ENCODE measurements at places on chromosomes 3 and 15. TPM values are rescaled to one million over a fixed set of nuclear protein-coding genes. Genes with fewer than 3 reads are reported as not detected.

GRCh38 chr15:67836477-67836876, 3.4 kb downstream of the RNU6-1 start:
- DNase-seq = peak; percentile 65

DNA sequence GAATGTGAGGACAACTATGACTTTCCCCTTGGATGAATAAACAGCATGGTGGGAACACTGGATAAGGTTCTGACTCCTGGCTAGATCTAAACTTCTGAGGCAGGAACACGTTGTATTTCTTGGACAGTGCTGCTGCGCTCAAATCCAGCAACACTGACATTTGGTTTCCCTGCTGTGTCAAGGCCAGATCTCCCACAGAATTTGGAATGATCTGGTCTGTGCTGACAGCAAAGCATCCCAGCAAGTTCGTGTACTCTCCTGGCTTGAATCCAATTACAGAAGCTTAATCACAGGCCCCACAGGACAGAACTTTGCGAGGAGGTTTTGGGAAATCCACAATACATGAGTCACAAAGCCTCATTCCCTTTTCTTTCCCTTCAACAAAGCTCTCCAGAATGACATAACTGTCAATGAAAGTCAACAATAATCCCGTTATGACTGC, 92.5 kb downstream of the ADAMTS9 start:
- DNase-seq = peak; percentile 78

GRCh38 chr3:5294356-5294755, 106.8 kb downstream of the EDEM1 start:
- DNase-seq = no peak

DNA sequence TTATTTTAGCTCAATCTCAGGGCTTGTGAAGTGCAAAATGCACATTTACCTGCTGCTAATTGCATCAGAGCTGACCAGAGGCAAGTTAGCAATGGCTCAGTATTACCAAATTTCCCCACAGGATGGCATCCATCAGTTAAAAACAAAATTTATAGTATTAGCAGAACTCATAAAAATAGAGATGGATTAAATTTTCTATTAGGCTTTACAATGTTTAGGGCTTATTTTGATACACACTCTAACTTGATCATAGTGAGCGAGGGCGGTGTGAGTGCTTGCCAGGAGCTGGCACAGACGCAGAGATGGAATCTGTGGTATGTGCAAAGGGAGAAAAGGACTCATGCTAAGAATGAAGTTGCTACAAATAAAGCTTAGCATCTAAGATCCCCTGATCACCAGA, 241.0 kb downstream of the NSUN3 start:
- DNase-seq = peak; percentile 33

- peak; percentile 42 for DNase-seq
Measured at GRCh38 chr15:89662893-89663626, 7.8 kb upstream of the KIF7 start.

- no peak for DNase-seq
Measured at GRCh38 chr15:71154607-71155200, 39.4 kb downstream of the THSD4 start.

DNA sequence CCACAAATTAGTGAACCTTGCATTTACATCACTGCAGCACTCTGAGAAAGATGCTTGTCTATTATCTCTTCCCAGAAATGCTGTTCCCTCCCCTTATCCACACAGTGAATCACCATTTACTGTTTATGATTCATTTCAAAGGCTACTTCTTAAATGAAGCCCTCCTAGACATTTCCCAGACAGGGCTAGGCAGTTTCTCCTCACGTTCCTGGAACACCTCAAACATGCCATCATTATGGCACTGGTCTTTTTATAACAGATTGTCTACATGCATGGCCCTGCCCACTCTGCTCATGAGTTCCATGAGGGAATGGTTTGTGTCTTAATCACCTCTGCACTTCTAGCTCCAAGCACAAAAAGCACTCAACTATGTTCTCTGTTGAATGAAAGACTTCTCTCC, 32.2 kb upstream of the TM2D3 start:
- no peak for DNase-seq

- no peak for DNase-seq
Measured at GRCh38 chr15:62644889-62645742, 397.4 kb upstream of the TPM1 start.

- DNase-seq = peak; percentile 37
Measured at GRCh38 chr3:183275418-183275817, 22.4 kb downstream of the B3GNT5 start.

- no peak for DNase-seq
Measured at GRCh38 chr3:44226573-44226972, 15.1 kb upstream of the TOPAZ1 start.

- no peak for DNase-seq
Measured at GRCh38 chr3:88467191-88467590, 317.4 kb downstream of the C3orf38 start.

DNA sequence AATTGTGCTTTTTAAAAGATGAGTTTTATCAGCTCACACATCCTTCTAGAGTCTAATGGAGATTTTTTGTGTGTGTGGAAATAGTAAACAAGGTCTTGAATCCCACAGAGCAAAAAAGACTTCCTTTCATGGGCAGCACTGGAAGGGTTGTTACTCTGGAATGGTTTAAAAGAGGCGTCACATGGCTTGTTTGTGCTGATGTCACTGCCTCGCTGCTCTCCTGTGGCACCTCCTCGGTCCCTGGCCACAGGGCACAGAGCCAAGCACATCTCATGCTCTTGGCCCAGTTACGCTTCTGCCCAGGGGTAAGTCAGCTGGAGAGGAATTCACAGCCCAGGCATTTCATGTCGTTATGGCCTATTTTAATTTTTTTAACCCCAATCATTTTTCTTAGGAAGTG, 53.2 kb downstream of the PGPEP1L start:
- peak; percentile 85 for DNase-seq

- DNase-seq = no peak
Measured at GRCh38 chr3:134955874-134956273, 160.8 kb downstream of the EPHB1 start.

- DNase-seq = peak; percentile 10
Measured at GRCh38 chr3:37984596-37984995, 6.0 kb upstream of the VILL start.

GRCh38 chr3:159818997-159819500, 169.6 kb upstream of the IL12A start:
- DNase-seq = no peak

DNA sequence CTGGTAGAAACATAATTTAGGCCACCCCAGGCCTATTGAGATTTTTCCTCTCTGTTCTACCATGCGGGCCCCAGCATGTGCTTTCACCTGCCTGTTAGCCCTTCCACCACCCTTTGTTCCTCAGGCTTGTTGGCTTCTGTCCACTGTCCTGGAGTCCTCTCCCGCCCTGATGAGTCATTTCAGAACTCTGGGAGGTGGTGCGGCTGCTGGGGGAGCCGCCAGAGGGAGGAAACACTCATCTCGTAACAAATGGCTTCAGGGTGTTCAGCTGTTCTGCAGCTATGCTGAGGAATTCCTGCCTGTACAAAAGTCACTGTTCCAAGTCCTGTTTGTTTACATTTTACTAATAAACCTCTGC, 36.3 kb downstream of the LRTM1 start:
- peak; percentile 93 for DNase-seq

- no peak for DNase-seq
Measured at GRCh38 chr3:157498371-157498770, 4.8 kb downstream of the VEPH1 start.

DNA sequence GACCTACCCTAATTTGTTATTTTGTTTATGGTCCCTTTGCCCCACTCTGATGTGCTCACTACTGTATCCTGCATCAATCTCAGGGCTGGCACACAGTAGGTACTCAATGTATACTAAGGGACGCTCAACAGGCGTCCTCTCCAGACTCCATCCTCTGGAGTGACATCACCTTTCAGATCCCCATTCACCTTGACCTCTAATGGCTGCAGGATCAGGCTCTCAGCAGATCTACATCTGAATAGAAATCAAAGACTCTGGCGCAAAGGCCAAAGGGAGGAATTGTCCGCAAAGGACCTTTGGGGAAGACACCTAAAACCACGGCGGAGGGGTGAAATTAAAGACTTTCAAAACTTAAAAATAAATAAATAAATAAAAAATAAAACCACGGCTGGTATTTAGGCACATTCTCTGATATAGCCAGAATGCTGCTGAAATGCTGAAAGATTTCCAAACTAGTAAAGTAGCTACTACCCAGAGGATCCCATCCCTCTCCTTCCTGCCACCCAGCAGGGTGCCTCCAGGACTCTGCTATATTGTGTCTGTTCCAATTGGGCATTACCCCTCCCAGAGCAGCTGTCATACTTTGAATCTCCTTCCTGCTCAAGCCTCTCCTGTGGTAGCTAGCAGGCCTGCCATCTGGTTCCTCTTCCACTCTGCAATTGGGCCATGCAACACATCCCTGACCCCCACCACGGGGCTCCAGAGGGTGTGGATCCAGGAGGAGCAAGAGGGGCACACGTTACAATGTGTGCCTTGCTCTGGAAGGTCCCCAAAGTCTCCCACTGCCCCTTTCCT, 6.1 kb downstream of the SHF start:
- DNase-seq = no peak

DNA sequence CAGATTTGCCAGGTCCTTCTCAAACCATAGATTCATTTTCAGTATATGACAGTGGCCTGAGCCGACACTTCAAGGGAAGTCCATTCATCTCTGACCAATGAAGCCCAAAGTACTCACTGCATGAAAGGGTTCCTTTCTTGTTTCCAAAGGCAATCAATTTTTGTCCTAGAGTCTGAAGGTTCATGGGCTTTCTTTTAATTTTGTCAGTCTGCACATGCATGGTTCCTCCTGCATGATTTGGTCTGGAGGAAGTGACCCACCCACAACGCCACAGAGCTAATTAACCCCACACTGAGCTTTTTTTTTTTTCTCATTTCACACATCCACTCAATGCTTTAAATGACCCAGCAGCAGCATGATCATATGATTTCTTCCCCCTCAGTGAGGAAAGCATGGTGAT, 216.4 kb downstream of the TIGIT start:
- DNase-seq = no peak

DNA sequence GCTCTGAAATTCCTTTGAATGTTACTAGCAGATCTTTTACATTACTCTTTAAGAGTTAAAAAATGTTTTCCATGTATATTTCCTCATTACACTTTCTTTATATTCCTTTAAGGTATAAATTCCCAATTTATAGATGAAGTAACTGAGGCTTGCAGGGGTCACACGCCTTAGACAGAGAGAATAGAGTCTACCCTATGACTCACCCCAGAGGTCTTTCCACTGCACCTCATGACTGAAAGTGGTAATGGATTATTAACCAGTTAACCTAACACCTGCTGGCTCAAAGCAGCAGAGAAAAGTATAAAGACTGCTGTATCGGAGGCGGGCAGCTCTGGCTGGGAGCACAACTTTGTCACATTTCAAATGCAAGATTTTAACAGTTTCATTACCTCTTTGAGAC, 37.7 kb downstream of the LDHAL6B start:
- DNase-seq = no peak

- no peak for DNase-seq
Measured at GRCh38 chr3:119529883-119530282, 29.5 kb downstream of the CD80 start.

DNA sequence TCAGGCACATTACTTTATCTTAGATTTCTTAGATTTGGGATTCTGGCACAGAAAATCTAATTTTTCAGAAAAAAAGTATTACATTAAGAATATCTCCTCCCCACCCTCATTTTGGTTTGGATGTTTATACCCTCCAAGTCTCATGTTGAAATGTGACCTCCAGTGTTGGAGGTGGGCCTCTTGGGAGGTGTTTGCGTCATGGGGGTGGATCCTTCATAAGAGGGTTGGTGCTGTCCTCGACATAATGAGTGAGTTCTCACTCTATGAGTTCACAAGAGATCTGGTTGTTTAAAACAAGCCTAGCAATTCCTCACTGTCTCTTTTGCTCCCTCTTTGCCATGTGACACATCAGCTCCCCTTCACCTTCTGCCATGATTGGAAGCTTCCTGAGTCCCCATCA, 45.6 kb upstream of the WWTR1 start:
- no peak for DNase-seq

GRCh38 chr3:42028474-42028873, 62.7 kb upstream of the TRAK1 start:
- no peak for DNase-seq

DNA sequence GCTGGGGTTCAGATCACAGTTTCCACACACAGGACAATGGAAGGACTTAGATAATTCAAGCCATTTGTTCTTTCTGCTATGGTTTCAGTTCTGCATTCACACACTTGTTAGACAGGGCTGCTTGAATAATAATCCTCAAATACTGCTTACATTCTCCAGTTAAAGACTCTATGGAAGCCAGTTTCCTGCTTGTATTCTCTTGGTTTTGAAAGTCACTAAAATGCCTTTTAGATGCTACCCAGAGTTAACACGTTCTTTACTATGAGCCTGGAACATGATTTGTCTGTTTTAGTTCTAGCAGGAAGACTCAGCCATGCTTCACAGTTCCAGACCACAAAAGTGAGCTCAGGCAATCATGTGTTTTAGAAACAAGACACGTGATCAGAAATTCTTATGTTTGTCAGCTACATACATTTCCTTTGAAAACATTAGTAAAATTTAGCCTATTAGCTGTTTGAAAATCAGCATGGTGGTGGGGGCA, 152.4 kb downstream of the LEKR1 start:
- no peak for DNase-seq

GRCh38 chr3:43014241-43014640, 35.1 kb downstream of the GASK1A start:
- no peak for DNase-seq

GRCh38 chr3:24640330-24640877, 145.8 kb upstream of the THRB start:
- no peak for DNase-seq

DNA sequence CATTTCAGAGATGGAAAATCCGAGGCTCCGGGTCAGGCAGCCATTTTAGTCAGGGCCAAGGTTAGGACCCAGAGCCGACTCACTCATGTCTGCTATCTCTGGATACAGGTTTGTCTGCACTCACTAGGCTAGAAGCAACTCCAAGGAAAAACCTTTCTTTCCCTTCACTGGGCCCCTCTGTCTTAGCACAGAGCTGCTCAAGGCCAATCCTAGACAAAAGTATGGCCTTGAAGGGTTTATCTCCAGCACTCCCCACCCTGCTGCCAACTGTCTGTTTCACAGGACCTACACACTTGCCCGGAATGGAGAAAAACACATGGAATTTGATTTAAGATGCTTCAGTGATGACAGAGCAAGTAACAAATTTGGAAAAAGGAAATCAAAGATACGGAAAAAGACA, 25.6 kb downstream of the ACAN start:
- peak; percentile 26 for DNase-seq

- DNase-seq = no peak
Measured at GRCh38 chr3:146164971-146165769, 4.2 kb upstream of the PLOD2 start.

- DNase-seq = no peak
Measured at GRCh38 chr15:31464216-31465082, 137.8 kb downstream of the KLF13 start.

ZBED2 gene
- not detected for total RNA-seq

EPHA3 gene
- 1.3 TPM for total RNA-seq

RTP1 gene
- total RNA-seq = 0.93 TPM

IL12A gene
- 1.3 TPM for total RNA-seq

CCNB2 gene
- 54.2 TPM for total RNA-seq

NANOGP8 gene
- 6.0 TPM for total RNA-seq

OIP5 gene
- 21.2 TPM for total RNA-seq

ROPN1 gene
- 80.8 TPM for total RNA-seq

CCR9 gene
- total RNA-seq = 0.19 TPM

HIGD2B gene
- total RNA-seq = 2.2 TPM
